Activated CD4-positive, alpha-beta T cell treated with anti-CD3 and anti-CD28 coated beads, Interleukin-2, amount 50 U/mL, for 4 hours (primary cell): ENCODE measurements at places on chromosomes 1 and 21.

DNA sequence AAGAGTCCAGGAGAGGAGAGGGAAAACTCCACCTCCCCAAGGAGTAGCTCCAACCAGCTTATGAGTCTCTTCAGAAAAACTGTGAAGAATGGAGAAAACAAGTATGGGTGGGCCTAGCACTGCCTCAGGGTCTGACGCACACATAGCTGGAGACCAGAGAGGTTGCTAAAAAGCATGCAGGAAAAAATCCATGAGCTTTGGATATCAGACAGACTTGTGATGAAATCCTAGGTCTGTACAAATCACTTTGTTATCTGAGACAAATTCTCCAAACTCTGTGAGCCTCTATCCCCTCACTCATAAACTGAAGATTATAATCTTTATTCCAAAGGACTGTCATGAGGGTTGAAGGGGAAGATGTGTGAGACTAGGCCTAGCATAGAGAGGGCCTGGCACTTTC lies 141.5 kb upstream of the FGGY start:
- no peak for DNase-seq

- no peak for DNase-seq
These were observed 4.5 kb upstream of the IFI16 start for GRCh38 chr1:159005161-159005560.

DNA sequence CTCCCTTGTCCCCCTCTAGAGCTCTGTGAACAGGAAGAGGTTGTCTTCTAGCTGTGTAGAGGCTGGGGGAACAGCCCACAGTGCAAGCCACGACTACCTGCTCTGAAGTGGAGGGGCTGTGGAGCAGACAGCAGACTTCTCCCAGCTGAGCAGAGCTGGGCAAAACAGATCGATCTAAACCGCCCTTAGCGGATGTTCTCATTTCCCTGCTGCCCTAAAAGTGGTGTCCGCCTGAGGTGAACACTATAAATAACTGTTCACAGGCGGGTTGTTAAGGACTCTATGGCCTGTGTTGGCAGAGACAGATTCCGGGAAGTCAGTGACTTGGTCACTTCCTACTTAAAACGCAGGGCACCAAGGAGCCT lies 203.2 kb downstream of the RHOU start:
- DNase-seq: no peak

- DNase-seq: no peak
These were observed 52.3 kb downstream of the ABL2 start for GRCh38 chr1:179177182-179177581.

GRCh38 chr1:66695116-66695515 lies 57.1 kb upstream of the DYNLT5 start:
- no peak for DNase-seq
